Stimulated activated CD8-positive, alpha-beta memory T cell treated with anti-CD3 and anti-CD28 coated beads, Interleukin-4, amount 100 ng/mL, for 4 hours (primary cell): ENCODE measurements at places on chromosomes 1 and 21.

- DNase-seq: no peak
These were observed 416.1 kb downstream of the NPHP4 start for GRCh38 chr1:5576011-5576672.

GRCh38 chr1:182304627-182305026 lies 87.0 kb downstream of the GLUL start:
- no peak for DNase-seq

DNA sequence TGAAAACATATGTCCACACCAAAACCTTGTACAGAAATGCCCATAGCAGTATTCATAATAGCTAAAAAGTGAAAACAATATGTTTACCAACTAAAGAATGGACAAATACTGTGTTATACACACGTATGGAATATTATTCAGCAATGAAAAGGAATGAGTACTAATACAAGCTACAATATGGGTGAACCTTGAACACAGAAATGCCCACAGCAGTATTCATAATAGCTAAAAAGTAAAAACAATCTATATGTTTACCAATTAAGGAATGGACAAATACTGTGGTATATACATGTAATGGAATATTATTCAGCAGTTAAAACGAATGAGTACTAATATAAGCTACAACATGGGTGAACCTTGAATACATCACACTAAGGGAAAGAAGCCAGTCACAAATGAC lies 3.0 kb downstream of the BTG3 start:
- no peak for DNase-seq

- no peak for DNase-seq
These were observed 37.0 kb downstream of the RSPH1 start for GRCh38 chr21:42459082-42459460.

- no peak for DNase-seq
These were observed 17.2 kb upstream of the PTAFR start for GRCh38 chr1:28193701-28194161.

- no peak for DNase-seq
These were observed 1.2 kb downstream of the EFHD2 start for GRCh38 chr1:15410884-15411245.

- DNase-seq: no peak
These were observed 2.6 kb downstream of the TNFRSF9 start for GRCh38 chr1:7938070-7938469.

- no peak for DNase-seq
These were observed 409.6 kb upstream of the ZRANB2 start for GRCh38 chr1:71490432-71490831.

DNA sequence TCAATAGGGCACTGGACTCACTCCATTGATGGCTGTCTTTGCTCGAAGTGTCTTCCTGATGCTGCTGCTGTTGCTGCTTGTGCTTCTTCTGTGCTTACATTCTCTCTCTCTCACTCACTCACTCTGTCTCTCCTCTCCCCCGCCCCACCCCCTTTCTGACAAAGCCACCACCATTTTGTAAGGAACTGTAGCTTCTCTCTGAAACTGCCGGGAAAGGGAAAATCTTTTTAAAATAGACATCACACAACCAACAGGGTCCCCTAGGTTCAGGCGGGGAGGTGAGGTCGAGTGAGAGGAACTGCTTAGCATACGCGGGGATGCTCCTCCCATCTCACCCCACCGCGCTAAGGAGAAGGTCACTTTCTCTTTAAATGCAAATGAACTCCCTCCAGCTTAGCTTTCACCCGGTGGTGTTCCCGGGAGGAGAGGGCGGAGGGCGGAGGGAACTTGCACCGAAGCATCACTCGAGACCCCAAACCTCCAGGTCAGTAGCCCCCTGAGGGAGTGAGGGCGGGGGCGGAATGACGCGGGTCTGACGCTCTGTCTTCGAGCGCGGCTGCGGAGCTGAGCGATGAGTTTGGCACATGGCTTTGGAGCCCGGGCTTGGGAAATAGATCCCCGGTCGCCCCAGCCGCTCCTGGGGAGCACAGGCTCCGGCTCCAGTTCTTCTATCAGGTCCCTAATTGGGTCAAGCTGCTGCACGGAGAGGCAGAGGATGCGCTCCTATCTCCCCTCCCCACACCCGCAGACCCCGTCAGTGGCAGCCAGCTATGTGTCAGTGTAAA lies at the start of gene CCDC28B:
Gene CCDC28B, plus strand, starts transcription at position 370 of the 785 bp plus-strand sequence. CDS start 1,341 bp downstream, outside the sequence.
- no peak for DNase-seq

GRCh38 chr1:16198444-16199156 lies 13.9 kb downstream of the ARHGEF19 start:
- DNase-seq: no peak

DNA sequence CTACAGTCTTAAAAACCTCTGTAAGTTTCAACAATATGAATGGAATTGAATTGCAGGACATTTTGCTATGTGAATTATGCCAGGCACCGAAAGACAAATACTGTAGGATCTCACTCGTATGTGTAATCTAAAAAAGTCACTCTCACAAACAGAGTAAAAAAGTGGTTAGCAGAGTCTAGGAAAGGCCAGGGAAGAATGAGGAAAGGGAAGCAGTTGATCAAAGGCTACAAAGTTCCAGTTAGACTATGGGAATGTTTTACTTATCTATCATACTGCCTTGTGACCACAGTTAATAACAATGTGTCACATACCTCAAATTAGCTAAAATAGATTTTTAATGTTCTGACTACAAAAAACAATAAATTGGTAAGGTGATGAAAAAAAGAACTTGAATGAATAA lies 565.4 kb upstream of the BRINP3 start:
- DNase-seq: no peak

GRCh38 chr1:8629241-8630091 lies 188.0 kb downstream of the RERE start:
- DNase-seq: no peak

DNA sequence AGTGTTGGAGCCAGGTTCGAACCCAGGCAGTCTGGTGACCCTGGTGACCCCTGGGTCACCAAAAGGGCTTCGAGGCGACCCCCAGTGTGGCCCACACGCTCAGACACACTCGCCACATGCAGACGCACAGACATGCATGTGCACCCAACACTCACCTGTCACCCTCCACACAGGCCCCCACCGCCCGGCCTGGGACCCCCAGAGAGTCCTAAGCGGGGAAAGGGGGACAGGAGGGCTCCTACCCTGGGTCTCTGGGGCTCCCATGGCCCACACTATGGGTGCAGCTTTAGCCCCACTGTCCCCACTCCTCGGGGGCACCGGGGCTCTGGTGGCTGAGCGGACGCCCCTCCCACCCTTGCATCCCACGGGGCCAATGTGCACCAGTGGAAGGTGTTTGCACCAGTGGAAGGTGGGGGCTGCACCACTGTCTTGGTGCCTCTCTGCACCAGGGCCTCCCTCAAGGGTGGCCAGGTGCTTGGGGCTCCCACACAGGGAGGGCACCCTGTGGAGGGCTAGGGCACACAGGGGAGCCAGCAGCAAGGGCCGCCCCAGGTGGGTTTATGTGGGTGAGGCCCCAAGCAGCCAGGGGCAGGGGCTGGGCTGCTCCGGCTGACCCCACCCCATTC lies 9.9 kb downstream of the CHD5 start:
- DNase-seq: no peak

DNA sequence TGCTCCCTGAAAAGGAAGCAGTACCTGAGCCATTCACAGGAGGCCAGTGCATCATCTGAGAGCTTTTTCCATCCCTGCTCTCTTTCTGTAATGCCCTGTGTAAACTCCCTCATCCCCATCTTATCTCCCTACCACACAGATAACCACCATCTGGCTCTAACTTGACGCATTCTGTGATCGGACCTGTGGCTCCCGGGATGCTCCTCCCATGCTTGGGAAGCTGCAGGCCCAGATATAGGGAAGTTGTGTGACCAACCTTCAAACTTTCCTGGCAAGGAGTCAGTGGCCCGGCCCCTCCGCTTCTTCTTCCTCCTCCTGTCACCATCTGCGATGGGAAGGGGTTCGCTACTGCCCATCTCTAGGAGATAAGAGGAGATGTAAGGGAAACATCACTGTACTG lies 21.1 kb downstream of the MKNK1 start:
- DNase-seq: no peak

GRCh38 chr1:88327391-88328267 lies 356.4 kb upstream of the PKN2 start:
- DNase-seq: no peak

DNA sequence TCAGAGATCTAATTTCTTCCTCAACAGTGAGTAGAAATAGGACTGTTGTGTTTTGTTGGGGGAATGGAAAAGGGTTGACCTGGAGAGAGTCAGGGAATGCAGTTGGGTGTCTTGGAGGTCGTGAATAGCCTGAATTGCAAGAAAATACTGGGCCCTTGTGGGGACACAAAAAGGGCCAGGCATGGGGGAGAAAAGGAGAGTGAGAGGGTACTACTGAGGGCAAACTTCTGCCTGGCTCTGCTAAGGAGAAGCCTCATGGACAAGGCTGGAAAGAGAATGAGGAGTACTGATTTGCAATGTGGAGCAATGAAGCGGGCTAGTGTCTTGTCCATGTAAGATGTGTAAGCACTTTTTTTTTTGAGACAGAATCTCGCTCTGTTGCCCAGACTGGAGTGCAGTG lies 96.2 kb upstream of the IRF2BP2 start:
- DNase-seq: no peak

GRCh38 chr21:22758478-22758877 lies 1760.3 kb downstream of the NCAM2 start:
- DNase-seq: no peak

DNA sequence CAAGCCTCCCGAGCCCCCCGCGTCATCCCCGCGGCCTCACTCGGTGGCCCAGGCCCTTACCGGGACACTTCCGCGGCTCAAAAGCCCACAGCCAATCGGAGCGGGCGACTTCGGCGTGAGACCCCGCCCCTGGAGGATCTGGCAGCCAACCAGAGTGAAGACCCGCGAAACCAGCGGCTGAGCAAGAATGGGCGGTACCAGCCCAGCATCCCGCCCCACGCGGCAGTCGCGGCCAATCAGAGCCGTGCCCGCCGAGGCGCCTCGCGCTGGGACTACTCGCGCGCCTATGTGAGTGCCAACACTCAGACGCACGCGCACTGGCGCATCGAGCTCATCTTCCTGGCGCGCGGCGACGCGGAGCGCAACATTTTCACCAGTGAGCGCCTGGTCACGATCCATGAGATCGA lies 22.5 kb downstream of the DISP3 start:
- DNase-seq: no peak

DNA sequence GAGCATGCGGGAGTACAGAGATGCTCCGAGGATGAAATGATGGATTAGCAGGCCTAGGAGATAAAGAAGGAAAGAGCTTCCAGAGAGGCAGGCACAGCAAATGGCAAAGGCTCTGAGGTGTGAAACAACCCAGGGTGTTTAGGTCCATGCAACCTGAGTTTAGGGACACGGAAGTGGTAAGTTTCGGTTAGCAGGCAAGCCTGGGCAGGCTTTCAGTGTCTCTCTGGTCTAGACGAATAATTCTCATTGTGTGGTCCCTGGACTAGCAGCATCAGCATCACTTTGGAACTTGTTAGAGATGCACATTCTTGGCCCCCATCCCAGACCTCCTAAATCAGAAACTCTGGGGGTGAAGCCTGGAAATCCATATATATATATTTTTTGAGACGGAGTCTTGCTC lies 18.6 kb downstream of the NKAIN1 start:
- no peak for DNase-seq

DNA sequence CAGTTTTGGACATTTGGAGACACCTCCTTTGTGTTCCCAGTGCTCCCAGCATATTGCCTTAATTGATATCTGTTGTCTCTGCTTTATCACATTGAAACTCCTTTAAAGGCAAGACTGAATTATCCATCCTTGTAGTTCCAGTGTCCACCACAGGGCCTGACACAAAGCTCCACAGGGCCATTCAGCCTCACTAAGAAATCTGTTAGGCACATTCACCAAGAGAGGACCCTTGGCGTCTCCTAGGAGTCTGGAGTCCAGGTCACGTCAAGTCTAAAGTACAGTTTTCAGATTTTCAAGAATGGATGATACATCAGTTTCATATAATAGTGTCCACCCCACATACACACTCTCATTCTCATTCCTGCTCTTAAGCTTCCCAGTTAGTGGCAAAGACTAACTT lies 4.8 kb downstream of the ACP6 start:
- no peak for DNase-seq

- no peak for DNase-seq
These were observed 5.3 kb downstream of the FCER1A start for GRCh38 chr1:159307346-159308020.

DNA sequence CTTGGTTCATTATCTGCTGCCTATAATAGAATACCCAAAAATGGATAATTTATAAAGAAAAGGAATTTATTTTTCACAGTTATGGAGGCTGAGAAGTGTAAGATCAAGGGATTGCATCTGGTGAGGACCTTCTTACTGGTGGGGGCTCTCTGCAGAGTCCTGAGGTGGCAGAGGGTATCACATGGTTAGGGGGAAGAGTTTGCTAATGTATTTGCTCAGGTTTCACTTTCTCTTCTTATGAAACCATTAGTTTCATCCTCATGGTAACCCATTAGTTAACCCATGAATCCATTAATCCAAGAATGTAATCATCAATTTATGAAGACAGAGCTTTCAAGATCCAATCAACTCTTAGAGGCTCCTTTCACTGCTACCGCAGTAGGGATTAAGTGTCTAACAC lies 120.6 kb downstream of the DNM3 start:
- no peak for DNase-seq

DNA sequence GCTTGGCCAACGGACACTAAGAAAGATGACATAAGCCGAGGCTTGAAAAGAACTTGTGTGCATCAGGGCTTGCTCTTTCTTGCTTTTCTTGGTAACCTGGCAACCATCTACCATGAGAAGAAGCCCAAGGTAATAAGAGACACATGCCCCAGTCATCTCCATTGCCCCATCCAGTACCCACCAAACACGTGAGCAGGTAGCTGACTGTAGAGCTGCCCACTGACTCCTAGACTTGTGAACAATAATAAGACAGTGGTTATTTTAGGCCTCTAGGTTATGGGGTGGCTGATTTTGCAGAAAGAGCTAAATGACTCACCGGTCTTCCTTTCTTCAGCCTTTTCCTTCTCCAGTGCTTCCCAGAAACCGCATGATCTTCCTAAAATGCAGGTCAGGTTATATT lies 105.0 kb upstream of the JUN start:
- DNase-seq: no peak

DNA sequence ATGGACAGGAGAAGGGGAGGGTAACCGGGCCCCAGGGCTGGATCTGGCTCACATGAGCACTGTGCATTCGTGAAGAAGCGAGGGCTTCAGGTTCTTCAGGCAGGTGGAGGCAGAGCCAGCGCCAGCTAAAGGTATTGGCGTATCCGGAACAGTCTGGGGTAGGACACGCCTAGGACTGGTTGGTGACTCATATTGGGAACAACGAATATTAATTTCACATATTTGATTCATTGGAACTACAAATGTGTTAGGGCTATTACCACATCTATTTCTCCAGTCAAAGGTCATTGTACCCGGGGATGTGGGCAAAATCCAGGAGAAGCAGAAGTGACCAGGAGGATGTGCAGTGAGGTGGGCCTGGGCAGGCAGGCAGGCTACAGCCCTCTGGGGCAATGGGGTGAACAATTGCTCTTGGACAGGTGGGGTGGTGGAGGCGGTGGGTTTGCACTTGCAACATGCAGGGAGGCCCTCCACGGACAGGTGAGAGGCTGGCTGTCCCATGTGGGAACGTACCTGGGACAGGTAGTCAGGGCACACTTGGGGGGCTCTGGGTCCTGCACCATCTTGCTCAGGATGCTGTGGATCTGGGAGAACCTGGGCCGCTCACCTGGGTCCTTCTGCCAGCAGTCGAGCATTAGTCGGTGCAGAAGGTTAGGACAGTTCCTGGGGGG lies 26.7 kb downstream of the CDCA8 start:
- no peak for DNase-seq
